ENCODE measurements at places on chromosomes 1 and 21.

- DNase-seq = no peak
These were observed 96.8 kb downstream of the TENT5C start for GRCh38 chr1:117702654-117703053.

DNA sequence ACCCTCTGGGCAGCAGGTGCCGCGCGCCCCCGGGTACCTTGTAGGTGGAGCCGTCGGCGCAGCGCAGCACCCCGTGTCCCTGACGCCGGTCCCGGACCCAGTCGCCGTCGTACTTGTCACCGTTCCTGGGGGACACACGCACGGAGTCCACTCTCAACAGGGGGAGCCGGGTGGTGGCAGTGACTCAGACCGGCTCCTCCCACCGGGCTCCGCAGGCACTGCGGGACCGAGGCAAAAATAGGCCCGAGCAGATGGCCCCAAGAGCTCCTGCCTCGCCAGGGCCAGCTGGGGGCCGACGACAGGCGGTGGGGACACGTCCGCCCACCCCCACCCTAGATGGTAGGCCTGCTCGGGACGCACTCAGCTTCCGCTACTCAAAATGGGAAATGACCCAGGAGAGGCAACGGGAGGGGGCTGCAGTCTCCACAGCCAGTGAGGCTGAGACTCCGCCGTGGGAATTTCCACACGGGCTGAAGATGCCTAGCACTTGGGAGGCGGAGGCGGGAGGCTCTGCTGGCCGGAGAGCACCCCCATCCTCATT is 6.3 kb downstream of the MORN1 start:
- DNase-seq = no peak

DNA sequence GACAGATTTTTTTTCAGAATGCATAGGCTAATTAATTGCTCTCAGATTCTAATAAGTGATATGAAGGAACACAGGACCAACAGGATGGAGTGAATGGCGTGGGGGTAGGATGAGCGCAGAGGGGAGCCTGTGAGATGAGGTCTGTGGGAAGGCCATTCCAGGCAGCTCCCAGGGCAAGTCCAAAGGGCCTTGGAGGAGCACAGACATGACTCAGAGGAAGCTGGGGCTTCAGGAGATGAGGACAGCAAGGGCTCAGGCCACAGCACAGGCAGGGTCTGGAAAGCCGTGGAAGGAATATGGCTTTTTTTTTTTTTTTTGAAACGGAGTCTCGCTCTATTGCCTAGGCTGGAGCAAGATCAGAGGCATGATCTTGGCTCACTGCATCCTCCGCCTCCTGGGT is 35.1 kb downstream of the FMN2 start:
- DNase-seq = no peak

- no peak for DNase-seq
These were observed 2.2 kb upstream of the EVA1C start for GRCh38 chr21:32410291-32410690.

DNA sequence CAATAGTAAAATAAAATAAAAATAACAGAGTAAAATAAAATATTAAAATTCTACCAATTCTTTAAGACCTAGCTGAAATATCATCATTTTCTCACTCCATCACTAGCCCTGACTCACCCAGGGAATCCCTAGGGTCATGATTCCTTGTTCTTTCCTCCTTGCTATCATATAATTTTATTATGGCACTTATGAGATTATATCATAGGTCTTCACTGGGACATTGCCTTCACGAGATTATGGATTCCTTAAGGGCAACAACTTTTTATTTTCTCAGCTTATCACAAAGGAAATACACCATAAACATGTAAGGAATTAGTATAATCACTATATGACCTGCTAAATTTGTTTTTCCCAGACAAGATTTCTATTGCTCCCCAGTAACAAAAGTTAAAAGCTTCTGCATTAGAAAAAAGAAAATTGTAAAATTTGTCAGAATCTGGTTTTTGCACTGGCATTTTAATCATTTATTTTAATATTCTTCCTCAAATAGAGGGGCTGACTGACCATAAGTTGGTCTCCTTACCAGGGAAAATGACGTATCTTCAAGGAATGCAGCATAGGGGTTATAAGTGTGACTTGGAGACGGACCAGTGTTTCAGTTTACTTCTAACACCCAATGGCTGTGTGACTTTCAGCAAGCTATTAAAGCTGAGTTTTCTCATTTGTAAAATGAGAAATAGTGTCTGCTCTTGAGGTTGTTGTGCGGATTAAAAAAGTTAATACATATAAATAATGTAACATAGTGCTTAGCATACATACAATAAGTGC is 8.8 kb upstream of the CLCA4 start:
- no peak for DNase-seq

- DNase-seq = no peak
These were observed 116.8 kb downstream of the ATP6V1G3 start for GRCh38 chr1:198423673-198424072.

DNA sequence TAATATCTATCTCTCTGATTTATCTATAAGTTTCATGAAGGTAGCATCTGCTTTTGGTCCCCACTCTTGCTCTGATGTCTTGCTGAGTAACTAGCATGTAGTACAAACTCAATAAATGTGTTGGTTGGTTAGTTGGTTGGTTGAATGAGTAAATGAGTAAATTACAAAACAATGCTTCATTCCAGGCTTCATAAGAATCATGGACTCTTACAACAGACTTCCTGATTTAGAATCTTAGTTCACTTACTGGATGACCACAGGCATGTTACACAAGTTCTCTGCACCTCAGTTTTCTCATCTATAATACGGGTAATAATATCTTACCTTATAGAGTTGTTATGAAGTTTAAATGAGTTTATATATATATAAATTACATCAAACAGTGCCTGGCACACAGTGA is 98.6 kb downstream of the ZNF281 start:
- DNase-seq = peak; percentile 89

GRCh38 chr1:178160736-178161475 is 67.0 kb downstream of the RASAL2 start:
- DNase-seq = no peak

DNA sequence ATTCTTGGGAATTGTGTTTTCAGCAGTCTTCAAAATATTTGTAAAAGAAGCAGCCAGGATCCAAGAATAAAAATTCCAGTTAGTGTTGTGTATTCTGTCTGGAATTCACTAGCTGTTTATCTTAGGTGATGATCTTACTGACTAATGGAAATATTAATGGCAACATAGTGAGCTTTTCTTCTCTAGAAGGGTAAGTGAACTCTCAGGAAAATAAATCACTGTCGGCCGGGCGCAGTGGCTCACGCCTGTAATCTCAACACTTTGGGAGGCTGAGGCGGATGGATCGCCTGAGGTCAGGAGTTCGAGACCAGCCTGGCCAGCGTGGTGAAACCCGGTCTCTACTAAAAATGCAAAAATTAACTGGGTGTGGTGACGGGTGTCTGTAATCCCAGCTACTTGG is 87.4 kb upstream of the KIF1B start:
- DNase-seq = no peak

DNA sequence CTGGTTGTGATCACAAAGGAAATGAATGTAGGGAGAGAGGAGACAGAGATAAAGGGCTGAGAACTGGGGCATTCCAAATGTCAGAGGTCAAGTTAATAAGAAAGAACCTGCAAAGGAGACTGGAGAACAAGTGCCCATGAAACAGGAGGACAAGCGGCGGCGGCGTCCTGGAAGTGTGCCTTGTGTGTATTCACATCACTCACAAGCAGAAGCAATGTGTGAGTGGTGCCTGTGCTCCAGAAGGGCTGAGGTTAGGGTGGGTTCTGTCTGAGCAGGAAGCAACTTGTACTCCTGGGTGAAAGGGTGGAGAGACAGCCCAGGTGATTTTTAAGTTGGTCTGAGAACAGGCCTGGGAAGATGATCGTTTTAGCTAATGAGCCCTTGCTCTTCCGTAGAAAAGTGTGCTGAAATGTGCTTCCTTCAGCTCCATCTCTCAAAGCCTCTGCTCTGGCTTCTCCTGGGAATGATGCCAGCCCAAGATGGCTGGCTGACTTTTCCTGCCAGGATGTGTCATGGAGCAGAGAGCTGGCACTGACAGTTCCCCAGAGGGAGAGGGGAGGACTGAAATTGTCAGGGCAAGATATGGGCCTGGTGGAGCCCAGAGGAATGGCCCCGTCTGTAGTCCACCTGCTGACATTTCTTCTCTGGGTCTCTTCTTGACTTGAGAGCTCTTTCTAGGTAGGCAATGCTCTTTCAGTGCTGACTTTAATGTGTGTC is 25.1 kb upstream of the PLEKHA6 start:
- DNase-seq = no peak

GRCh38 chr1:53090227-53091147 is 28.5 kb downstream of the PODN start:
- DNase-seq = peak; percentile 5

GRCh38 chr1:18817795-18818435 is 41.5 kb downstream of the TAS1R2 start:
- DNase-seq = no peak

DNA sequence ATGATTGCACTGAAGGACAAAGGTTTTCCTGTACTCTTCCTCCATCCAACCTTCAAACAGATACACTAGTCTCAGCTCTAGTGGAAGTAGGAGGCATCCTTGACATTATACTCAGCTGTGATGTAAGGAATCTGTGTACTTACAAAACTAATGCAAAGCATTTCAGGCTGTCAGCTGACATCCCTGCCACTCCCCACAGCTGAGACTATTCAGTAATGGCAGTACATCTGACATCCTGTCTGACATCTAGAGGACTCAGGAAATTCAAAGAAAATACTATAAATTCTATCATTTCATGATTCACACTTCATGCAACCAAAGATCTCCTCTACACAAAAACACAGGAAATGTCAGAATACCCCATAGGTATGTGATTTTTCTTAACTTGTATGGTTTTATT is 325.8 kb downstream of the SMYD3 start:
- DNase-seq = peak; percentile 64

GRCh38 chr1:73749996-73750395 is 448.0 kb downstream of the LRRIQ3 start:
- no peak for DNase-seq

DNA sequence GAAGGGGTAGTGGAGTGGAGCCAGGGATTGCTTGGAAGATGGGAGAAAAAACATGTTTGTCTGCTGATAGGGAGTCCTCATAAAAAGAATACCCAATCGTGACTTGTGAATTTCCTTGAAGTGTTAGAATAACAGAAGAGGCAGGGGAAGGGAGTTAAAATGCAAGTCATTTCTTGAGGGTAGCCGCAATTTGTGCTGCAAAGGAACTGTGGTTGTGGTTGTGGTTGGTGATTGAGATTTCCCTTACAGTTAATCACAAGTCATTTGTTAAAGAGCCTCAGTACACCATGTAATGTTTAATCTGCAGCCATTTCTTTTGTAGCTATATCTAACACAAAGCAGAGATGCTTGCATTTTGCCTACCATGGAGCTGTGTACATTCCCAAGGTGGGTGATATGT is 38.5 kb upstream of the EGLN1 start:
- DNase-seq = peak; percentile 49

DNA sequence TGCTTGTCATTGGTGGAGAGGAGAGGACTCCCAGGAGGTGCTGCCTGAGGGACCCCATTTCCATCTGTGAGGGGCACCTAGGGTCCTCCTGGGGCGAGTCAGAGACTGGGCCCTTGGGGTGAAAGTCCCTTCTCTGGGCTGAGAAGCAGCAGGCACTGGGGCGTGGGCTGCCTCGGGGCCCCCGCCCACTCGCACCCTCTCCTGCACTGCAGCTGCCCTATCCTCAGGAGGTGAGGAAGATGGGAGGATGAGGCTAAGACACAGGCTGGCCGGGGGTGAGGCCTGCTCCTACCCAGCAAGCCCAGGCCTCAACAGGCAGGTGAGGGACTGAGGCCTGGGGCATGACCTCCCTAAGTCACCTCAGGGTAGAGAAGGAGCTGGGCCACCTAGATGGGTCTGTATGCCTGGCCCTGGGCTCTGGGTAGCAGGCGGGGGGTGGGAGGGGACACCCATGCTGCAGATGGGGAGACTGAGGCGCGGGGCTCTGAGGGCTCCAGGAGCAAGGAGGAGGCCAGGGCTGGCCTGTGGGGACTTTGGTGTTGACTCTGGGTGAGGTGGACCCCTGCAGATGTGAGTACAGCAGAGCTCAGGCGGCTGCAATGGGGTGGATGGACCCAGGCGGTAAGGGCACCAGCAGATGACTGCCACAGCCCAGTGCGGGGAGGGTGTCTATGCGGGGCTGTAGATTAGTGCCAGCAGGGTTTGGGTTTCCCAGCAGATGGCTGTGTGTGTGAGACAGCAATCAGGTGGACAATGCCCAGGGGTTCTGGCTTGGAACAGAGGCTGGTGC is 10.4 kb upstream of the ZNF669 start:
- DNase-seq = no peak

GRCh38 chr1:2885001-2885400 is 83.5 kb upstream of the TTC34 start:
- DNase-seq = no peak

DNA sequence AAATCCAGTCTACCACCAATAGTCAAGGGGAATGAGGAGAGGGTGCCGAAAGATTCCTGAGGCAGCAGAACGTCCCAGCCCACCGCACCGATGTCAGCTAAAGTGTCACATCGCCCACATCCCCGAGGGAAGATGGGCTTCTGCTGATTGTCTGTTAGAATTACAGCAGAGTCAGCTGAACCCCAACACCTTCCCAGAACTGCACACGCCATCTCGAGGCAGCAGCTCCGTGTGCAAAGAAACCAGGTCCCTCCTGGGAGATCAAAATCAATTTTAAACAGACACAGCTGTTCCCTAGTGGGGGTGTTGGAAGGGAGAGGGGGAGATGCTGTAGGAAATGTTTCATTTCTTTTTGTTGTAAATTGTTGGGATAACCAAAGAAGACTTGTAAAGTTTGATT is 12.8 kb upstream of the KAZN start:
- DNase-seq = no peak

- DNase-seq = peak; percentile 53
These were observed 1.6 kb upstream of the LY9 start for GRCh38 chr1:160794376-160794775.

GRCh38 chr1:160115545-160116282 is at the start of gene ATP1A2:
TSS of gene ATP1A2 (plus strand) at chr1:160115759. CDS start at chr1:160115862, 103 bp downstream.
- DNase-seq = no peak

DNA sequence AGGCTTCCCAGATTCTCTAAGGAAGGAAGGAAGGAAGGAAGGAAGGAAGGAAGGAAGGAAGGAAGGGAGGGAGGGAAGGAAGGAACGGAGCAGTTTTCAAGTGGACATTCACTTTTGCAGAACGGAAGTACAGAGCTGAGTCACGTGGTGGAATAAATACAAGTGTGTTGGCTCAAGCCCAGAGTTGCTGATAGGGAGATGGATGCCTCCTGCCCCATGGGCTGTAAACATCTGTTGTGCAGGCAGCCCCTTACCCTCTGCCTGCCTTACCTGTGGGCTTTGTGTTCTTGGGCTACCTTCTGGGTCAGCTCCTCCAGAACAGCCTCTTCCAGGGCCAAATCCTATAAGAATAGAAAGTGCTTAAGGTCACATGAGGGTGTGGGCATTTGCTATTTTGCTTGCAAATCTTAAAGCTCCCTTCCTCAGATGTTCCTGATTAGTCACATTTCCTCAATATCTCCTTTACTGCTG is 121.7 kb downstream of the SMYD2 start:
- no peak for DNase-seq

DNA sequence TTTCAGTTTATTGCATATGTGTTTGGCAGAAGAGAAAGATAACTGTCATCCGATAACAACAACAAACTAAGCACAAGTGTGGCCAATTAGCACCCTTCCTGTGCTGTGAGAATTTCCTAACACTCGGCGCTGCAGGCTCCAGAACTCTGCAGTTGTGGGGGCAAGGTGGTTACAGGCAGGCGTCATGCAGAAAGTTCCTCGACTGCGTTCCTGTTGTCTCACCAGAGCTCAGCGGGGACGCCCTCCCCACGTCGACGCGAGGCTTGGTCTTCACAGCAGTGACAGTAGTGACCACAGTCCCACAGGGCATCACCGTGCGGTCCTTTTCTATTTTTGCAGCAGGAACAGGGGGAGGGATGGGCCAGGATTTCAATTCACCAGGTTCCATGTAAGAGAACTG is 27.6 kb upstream of the PRDM15 start:
- no peak for DNase-seq
